Right atrium auricular region (tissue), 2 donors: ENCODE measurements at places on chromosomes 1 and 21.

- no peak for DNase-seq
Measured at GRCh38 chr1:2496087-2496622, 20.1 kb downstream of the PLCH2 start.

- DNase-seq: peak; percentile 78
Measured at GRCh38 chr1:40338745-40339419, 21.8 kb upstream of the COL9A2 start.

DNA sequence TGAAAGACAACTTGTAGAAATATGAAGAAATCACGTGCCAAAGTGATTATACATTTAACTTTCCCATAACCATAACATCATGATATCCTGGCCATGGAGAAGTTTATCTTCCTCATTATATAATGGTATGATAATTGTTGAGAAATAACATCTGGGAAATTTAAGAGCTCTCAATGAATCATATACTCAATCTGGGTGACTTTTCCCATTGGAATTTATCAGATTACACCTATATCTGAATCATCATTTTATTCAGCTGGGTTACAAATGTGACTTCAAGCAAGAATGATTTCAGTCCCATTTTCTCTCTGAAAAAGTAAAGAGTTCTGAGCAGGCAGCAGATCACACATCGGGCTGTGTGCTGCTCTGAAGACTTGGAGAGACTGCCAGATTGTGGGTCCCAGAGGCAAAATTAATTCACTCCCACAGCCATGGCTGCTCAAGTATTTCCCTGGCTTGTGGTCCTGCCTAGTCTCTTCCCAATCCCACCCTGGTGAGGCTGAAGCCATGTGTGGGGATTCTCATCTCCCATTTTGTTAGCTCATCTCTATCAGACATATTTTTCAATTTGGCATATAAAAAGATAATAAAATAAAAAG is 278.0 kb downstream of the MRPL39 start:
- DNase-seq: no peak

DNA sequence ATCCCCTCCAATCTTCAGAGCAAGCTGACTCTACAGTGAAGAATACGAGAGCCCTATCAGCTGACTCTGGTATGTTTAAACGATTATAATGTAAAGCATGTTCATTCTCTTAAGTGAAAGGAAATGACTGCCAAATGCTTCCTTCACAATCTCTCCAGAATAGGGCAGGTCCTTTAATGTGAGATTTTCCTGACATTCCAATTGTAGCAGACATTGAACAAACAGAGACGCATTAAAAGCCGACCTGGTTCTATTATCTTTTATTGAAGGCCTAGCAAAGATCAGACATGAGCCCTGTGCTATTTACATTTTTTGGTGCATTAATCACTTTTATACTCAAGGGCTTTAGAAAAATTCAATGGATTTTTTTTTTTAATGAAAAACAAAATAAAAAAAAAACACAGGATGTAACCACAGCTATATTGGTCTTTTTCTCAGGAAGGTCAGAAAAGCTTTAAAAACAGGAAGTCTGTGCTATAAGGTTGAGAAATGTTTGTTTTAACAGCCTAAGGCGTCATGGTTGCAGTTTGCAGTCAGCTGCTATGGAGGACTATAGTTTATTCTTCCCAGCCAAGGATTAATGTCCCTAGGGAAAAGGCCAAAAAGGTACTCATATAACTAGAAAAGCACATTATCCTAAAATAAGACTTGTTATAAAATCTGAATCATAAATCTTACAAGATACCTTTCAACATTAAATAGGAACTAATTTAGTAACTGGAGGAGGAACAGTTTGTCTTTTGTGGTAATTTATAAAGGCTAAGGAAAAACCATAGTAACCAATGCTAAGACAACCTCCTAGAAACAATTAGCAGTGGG is 104.8 kb downstream of the RERE start:
- no peak for DNase-seq

DNA sequence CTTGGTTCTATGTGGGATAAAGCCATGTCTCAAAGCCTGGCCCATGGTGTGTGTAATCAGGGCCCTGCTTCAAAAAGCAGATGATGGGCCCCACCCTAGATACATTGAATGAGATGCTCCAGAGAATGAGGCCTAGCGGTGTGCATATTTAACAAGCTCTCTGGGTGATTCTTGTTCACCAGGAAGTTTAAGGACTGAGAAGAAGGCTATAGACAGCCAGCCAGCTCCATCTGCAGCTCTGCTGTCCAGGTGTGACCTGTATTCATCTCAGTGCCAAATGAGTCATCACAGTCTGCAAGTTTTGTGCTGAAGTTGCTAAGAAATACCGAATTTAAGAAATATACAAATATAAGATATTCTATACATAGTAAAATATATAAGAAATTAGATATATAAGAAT is 182.0 kb upstream of the RUNX1 start:
- no peak for DNase-seq

DNA sequence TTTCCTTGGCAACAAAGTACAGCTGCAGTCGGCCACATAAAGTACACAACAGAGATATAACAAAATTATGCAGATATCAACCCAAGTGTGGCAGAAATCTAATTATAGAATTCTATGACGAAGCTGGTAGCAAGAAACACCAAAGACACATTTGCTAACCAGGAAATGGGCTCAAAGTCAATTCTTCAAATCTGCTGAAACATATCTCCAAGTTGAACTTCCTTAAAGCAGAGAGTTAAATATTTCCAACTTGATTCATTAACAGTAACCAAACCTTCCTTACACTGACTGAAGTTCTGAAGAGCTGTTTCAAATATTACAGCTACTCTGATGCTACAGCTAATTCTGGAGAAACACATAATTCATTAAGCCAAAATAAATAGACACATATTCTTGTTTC is 67.6 kb upstream of the SDC3 start:
- no peak for DNase-seq

DNA sequence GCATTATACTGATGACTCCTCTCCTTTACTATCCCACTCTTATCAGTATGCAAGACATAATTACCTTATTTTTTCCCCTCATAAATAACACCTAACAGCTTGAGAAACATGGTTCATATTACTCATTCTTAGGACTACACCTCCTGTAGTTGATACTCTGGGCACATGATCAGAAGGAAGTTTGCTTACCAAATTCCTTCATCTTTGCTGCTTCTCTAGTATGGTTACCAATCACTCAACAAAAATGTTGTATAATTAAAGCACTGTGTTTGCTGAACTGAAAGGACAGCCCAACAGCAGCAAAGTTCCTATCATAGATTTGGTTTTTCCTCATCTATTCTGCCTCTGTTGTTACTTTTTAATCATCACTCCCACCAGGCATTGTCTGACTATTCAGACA is 586.3 kb downstream of the LRRIQ3 start:
- DNase-seq: no peak
